Putamen (tissue), 1 donor: ENCODE measurements at places on chromosomes 12 and 14.

GRCh38 chr14:94613720-94614644 lies 1.8 kb downstream of the SERPINA3 start:
- no peak for DNase-seq

GRCh38 chr12:47065546-47065945 lies 13.9 kb upstream of the PCED1B start:
- DNase-seq = no peak

DNA sequence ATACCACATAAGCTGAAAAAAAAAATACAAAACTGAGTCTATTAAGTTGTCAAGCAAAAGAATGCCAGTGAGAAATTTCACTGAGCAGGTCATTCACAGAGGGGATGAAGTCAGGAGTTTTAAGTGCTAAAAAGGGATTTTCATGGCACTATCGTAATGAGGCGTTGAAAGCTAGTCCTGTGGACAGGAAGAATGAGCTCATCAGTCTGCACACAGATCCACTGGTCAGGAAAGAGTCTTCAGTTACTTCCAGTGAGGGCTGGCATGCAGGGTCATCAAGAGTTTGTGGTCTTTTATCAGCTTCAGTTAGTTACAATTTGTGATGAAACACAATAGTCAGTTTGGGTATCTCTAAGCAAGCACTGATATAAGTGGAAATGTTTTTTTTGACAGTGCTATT lies 88.1 kb upstream of the WSCD2 start:
- no peak for DNase-seq

DNA sequence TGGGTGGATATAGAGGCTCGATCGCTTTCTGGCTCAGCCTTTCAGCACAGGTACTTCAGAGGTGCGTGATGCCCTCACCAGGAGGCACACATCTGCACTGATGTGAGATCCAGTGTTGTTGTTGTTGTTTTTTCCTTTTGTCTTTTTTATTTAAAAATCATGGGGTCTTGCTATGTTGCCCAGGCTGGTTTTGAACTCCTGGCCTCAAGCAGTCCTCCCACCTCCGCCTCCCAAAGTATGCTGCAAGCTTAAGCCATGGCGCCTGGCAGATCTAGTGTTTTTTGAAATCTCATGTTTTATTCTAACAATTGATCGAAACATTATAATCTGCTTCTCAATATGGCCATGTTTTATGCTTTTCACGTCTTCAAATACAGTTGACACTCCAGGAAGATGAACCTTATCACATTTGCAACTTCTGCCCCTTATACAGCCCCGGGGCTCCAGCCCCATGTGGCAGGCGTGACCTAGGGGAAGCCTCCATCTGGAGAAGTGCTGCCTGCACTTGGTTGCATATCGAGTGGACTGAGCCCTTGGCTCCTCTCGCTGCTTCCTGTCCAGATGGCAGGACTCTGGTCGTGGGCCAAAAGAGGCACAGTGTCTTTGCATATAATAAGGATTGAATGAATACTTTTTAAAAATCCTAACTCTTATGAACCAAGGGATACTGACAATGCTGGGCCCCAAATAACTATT lies 71.7 kb downstream of the TRAF3 start:
- no peak for DNase-seq

GRCh38 chr12:107903341-107904061 lies 129.0 kb downstream of the ASCL4 start:
- DNase-seq = no peak

DNA sequence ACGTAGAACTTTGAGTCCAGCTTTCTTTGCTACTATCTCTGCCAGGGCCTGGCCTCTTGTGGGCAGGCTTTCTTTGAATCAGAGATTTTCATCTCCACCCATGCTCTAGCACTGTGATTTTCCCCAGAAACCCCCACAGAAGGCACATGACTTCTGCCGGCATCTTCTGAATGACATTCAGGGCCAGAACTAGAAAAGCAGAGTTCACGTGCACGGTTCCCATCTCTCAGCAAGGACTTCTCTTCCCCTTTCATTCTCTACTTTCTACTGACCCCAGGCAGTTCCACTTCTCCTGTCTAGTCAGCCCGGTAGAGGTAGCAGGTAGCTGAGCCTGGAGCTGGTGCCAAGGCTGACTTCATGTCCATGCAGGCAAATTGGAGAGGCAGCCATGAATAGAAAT lies 26.9 kb downstream of the BATF start:
- no peak for DNase-seq

DNA sequence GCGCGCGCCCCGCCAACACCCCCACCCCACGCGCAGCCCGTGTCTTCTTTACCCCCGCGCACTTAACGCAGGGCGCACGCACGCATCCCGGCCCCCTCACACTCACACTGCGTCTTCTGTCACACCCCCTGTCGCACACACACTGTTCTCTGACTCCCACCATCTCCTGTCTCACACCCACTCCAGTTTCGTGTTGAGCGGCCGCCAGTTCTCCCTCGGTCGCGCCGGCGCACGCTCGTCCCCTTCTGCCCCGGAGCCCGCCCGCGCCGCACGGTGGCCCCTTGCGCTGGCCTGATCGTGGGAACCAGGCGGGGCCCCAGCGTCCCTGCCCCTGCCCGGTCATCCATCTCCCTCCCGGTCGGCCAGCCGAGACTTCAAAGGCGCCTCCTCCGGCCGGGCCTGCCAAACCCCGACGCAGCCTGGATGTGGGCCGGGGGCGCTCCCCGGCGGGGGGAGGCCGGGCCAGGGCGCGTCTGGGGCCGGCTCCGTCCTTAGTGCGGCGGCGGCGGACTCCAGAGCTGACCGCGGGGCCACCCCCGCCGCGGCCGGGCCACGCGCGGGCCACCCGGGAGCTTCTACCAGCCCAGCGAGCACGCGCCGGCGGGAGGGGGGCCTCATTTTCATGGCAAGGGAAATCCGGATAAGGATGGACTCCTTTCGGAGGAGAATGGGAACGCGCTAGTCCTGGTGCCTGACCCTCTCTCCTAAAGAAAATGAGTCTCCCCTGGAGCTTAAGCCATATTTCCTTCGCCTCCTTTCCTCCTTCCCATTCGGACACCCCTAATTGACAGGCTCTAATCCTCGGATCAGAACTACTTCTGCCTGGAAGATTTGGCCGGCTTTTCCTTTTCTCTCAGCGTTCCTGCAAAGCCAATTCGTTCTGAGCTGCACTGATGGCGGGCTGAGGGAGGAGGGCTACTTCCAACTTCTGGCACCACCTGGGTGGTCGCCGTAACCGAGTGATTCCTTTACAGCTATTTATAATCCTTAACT lies 82.0 kb upstream of the HMGA2 start:
- peak; percentile 28 for DNase-seq

GRCh38 chr12:43109631-43110345 lies 442.2 kb downstream of the ADAMTS20 start:
- no peak for DNase-seq

GRCh38 chr12:57491393-57492280 lies 3.8 kb downstream of the MARS1 start:
- no peak for DNase-seq

GRCh38 chr12:98295681-98296080 lies 219.7 kb upstream of the TMPO start:
- no peak for DNase-seq

- no peak for DNase-seq
Observed at GRCh38 chr14:52108823-52109222, 40.0 kb upstream of the NID2 start.

- DNase-seq = no peak
Observed at GRCh38 chr14:22978981-22979671, 3.2 kb downstream of the AJUBA start.
